GM10248 (cell line): ENCODE measurements at places on chromosomes 7 and 10.
A peak's percentile ranks its signal among the peaks of the same experiment; 100 is the strongest.

DNA sequence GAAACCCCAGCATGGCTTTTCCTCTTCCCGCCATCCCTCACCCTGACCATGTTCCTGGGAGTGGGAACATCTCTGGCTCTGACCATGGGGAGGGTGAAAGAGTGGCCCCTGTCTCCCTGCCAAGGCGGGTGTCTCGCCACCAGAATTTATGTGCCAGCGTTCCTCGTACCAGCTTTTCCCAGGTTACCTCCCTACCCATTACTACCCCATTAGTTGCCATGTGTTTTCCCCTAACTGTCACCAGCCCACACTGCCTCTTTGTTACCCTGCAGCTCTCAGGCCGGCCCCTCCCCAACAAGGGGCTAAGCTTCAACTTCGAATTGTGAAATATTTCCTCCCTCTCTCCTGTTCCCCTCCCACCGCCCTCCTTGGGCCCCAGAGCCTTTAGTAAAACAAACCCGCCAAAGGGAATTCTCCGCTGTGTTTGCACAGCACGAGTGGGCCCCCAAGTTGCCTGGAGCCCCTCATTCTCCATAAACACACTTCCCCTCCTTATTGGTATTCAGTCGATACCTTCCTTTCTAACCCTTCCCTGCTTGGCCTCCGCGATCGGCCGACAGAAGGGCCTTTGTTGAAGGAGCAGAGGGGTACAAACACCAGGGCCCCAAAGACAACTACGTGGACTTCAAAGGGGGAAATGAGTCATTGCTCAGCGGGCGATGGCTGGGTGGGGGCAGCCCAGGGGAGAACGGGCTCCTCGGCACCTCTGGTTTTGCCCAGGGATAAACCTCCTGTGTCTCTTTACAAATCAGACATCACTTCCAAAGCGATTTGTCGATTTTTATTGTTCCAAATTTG lies 45.5 kb downstream of the SLIT1 start:
- no peak for DNase-seq

DNA sequence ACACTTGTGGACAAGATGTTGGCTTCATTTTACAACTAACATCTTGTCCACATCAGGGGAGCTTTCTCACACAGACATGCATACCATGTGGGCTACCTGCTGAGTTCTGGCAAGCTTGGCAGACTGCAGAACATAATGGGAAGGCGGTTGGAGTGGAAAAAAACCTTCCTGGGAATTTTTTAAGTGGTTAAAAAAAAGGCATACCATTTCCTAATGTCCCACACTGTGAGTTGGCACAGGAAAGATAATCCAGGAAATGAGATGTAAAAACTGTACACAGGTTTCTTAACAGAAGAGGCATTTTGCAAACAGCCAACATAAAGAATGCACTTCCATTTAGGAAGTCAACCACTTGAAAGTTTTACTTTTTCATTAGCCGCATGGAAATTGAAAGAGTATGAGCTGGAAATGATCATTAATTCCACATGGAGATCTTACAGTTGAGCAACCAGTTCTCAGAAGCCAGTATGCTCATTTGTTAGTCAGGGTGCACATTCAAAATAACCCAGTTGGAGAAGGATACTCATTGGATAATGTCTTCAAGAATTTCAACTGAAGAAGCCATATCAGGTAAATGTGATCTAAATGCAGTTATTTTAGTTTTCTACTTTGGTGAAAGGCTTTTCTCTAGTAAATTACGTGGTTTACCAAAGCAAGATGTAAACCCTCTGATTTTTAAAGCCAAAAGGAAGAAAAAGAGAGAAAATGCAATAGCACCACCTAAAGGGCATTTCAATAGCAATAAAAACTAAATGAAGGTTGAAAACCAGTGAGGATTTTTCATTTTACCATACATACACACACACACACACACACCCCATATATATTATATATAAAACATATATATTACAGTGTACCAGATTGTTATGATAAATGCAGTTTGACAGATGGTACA lies 194.0 kb downstream of the TAX1BP1 start:
- DNase-seq, result no peak

DNA sequence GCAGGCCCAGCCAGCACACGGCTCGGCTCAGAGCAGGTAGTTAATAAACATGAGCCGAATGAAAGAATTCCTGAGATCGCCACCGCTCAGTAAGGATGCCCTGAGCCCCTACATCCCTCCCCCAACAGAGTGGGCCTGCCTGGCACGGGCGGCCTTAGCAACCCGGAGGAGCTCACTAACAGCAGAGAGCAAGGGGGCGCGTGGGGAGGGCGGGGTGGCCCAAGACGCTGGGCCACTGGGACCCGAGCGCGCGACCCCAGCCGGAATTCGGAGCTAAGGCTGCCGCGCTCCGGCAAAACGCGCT lies 403 bp upstream of the ENO4 start:
- peak; percentile 28 for DNase-seq

- peak; percentile 29 for DNase-seq
Observed at GRCh38 chr10:66931340-66931948, 5.6 kb downstream of the LRRTM3 start.

DNA sequence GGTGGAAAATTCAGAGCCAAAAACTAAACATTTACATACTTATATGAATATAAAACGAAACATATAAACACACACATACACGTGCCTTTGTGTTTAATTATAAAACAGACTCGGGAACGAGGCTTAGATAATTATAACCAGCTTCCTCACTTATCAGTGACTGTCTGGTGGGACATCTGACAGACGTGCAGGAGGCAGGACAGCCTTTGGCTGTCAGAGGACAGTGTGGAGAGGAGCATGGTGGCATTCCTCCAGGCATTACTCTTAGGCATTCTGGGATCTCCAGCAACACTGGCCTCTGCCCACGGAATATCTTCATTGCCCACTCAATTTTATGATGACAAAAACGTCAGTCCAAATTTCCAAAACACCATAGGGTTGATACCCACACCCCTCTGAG lies 262.2 kb upstream of the NFE2L3 start:
- DNase-seq, result no peak

DNA sequence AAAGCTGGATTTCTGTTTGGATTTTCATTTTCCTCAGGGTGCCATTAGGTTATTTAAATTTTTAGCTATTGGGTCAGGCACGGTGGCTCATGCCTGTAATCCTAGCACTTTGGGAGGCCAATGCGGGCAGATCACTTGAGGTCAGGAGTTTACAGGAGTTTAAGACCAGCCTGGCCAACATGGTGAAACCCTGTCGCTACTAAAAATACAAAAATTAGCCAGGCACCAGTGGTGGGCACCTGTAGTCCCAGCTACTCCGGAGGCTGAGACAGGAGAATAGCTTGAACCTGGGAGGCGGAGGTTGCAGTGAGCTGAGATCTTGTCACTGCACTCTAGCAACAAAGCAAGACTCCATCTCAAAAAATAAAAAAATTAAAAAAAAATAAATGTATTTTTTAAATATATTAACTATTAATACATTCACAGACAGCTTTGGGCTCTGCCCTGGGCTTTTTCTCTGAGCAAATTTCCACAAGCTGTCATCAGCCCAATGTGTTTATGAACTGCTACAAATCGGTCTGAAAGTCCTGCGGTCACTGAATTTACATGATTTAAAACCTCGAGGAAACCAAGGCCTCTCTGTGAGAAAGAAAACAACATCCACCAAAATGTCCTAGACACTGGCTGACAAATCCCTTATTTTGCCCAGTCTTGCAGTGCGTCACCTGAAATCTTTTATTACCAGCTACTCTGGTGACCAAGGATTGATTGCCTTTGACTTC lies 19.2 kb upstream of the PLEKHS1 start:
- no peak for DNase-seq

- no peak for DNase-seq
Observed at GRCh38 chr7:25006276-25006675, 26.3 kb upstream of the OSBPL3 start.

GRCh38 chr7:50396856-50397255 lies 53.3 kb downstream of the FIGNL1 start:
- DNase-seq, result no peak

DNA sequence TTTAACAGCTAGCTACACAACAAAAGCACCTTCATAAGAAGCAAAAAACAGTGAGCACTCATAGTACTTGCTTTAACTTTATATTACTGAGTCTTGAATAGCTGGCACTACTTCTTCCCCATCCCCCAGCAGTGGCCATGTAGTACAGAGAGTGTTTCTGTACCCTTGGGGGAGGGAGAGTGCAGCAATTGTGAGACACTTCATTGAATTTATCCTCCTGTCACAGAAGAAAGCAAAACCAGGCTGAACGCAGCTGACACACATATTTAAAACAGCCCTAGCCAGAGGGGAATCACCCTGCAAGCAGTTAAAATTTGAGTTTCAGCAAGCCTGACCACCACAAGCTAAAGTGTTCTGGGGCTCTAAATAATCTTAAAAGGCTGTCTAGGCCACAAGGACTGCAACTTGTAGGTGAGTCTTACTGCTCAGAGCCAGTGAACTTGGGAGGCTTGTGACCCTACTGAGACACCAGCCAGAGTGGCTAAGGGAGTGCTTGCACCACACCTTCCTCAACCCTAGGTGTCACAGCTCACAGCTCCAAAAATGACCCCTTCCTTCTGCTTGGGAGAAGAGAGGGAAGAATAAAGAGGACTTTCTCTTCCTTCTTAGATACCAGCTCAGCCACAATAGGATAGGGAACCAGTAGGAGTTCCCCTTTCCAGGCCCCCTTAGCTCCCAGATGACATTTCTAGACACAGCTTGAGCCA lies 97.7 kb upstream of the MEOX2 start:
- DNase-seq, result no peak

DNA sequence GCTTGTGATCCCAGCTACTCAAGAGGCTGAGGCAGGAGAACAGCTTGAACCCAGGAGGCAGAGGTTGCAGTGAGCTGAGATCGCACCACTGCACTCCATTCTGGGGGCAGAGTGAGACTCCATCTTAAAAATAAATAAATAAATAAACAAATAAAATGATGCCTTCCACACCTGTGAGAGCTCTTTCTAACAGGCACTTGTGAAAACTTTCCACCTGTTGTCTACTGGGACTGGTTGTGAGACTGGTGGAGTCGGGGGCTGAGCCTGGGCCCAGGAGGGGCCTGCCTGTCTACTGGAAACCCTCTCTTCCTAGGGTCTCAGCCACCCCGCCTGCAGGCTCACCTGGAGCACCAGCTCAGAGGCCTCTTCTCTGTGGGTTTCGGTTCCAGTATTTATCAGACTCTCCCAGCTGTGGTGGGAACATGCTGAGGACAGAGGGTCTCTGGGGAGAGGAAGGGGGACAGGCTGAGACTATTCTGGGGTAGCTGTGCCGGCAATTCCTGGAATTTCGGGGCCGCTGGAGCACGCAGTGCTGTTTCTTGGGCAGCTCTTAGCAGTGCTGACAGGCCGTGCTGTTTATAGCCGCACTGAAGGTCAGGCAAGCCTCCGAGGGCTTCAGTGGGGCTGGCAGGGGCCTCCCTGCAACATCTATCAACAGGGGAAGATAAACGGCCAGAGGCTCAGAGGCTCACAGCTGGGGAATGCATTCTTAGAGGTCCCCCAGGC lies 3.8 kb downstream of the LDB3 start:
- no peak for DNase-seq

DNA sequence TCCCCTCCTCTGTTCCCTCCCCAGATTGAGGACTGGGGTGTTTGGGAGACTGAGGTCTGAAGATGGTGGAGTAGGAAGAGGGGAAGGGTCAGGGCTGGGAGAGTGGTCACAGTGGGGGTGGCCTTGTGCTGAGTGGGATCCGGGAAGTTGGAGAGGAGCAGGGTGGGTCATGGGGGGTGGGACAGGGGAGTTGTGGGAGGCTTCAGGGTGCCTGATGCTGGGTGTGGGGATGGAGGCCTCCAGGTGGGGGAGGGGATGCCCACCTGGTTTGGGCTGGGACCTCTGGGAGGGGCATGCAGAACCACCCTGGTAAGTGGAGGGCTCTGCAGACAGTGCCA lies 2.6 kb downstream of the ZNF775 start:
- DNase-seq, result no peak

DNA sequence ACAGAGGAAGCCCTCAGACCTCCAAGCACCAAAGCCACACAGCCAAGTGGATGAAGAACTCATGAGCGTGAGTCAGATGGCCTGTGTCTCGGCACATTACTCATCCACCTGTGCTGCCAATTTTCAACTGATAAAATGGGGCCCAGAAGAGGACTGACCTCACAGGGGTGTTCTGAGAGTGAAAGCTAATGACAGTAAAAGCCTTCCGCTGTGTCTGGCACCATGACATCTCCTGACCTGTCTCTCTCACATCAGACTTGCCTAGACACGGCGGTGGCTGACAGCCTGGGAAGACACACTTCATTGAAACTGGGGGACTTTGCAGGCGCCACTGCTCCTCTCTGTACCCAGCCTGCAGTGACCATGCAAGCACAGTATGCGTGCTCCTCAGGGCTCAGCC lies 8.3 kb upstream of the SLC18A3 start:
- DNase-seq, result no peak

GRCh38 chr10:88455831-88456230 lies 127.3 kb downstream of the RNLS start:
- no peak for DNase-seq

DNA sequence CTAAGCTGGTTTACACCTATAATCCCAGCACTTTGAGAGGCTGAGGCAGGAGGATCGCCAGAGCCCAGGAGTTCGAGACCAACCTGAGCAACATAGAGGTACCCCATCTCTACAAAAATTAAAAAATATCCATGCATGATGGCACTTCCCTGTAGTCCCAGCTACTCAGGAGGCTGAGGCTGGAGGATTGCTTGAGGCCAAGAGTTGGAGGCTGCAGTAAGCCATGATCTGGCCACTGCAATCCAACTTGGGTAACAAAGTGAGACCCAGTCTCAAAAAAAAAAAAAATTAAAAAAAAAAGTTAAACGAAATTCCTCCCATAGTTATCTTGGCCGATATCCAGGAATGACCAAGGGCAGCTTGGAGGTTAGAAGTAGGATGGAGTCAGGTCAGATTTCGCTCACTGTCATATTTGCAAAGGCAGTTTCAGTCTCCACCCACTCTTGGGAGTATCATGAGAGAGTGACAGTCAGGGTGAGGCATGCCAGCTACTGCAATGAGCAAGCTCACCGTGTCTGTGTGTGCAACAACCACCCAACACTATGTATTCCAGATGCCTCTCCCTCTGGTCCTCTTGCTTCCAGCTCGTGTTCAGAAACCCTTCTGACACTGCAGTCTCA lies 6.0 kb upstream of the ZDHHC4 start:
- DNase-seq, result no peak

GRCh38 chr10:129877773-129878371 lies 86.2 kb downstream of the EBF3 start:
- DNase-seq, result peak; percentile 39

DNA sequence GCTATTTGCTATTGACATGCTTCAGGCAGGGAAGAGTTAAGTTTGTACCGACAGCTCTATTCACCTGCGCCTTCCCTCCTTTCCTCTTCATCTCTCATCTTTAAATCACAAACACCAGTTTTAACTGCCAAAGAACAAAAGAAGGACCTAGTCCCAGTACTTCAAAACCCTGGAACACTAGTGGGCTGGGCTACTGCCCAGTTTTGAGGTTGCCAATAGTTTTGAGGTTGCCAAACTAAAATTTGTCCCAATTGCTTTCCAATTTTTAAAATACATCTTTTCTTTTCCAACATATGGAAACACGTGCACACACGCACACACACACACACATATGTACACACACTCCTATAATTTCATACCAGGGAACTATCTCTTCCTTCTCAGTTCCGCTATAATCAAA lies 130.6 kb upstream of the SLC26A5 start:
- DNase-seq, result no peak
